Skin of body (tissue), 3 donors: ENCODE measurements at places on chromosomes 5 and 9. TPM values are rescaled to one million over a fixed set of nuclear protein-coding genes. Genes with fewer than 3 reads are reported as not detected.
A peak's percentile ranks its signal among the peaks of the same experiment; 100 is the strongest.

- no peak for DNase-seq
These were observed 204.8 kb downstream of the GAPVD1 start for GRCh38 chr9:125466411-125466810.

DNA sequence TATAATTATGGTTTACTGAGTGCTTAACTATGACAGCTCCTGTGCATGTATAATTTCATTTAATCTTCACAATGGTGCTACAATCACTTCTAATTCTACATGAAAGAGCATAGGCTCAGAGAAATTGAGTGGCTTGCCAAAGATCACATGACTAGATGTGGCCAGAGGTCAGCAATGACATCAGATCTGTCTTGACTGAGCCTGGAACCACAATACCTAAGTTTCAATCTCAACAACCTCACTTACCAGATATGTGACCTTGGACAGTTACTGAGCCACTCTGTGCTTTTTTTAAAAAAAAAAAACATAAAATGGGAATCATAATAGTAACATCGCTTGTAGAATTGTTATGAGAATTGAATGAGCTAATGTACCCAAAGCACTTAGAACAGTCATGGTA lies 130.7 kb downstream of the TRIM32 start:
- DNase-seq: no peak

- DNase-seq: no peak
These were observed 404.9 kb downstream of the CDK5RAP2 start for GRCh38 chr9:120175031-120175430.

DNA sequence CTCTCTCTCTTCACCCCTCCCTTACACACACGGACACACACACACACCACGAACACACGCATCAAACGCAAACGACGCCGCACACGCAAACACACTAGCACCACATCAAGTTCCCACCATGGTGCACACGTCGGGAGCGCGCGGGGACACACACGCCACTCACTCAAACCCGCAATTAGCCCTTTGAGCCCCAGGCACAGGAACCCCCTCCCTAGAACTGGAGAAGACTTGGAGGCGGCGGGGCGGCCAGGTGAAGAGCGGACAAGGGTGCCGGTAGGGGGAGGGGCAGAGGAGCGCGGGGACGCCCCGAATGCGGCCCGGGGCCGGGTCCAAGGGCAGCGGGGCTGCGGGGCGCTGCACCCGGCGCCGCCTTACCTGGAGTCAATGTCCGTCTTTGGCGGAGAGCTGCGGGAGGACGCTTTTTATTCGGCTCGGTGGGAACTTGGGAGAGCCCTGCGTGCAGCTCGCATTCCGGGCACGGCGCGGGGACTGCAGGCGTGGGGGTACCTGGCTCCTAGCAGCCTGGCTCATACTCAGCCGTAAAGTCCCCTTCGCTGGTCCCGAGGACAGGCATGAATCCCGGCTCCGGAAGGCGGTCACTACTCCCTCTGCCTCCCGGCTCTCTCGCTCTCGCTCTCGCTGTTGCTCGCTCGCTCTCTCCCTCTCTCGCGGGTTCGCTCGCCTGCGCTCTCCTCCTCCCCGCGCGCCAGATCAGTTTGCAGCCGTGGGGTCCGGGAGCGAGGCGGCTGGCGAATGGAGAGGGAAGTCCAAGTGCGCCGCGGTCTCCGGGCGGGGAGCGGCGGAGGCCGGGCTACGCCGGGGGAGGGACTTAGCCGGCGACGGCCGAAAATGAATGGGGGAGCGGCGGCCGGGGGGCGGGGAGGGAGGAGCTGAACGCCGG lies at the start of gene BRINP1:
TSS of gene BRINP1 (minus strand) at position 755 of the 901 bp plus-strand sequence. CDS start 56,080 bp downstream, outside the sequence.
- DNase-seq: no peak

- DNase-seq: no peak
These were observed 58.6 kb downstream of the STK10 start for GRCh38 chr5:172129256-172129910.

- DNase-seq: no peak
These were observed 46.0 kb upstream of the FSTL4 start for GRCh38 chr5:133658327-133658726.

- no peak for DNase-seq
These were observed 4.6 kb downstream of the BARHL1 start for GRCh38 chr9:132586830-132587591.

GRCh38 chr9:14283276-14283675 lies 30.7 kb downstream of the NFIB start:
- no peak for DNase-seq

DNA sequence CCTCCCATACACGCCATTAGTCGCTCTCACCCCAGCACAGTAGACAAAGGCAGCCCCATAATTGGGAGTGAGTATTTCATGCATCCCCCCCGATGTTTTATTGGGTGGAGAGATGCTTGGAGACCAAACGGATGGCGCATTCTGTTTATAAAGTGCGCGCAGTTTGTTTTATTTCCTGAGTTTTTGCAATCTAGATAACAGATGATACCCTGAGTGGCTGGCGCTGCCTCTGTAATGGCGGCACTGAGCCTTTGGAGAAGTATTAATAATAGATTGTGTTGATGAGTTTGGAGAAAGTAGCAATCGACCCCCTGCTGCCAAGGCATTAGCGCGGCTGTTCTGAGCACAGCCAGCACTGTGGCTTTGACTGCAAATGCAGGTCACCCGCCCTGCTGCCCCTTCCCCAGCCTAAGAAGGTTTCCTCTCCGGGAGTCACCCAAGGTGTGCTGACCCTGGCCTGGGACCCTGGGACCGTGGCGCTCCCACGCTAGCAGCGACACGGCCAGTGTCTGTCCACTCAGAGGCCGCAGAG lies 74.3 kb downstream of the LMX1B start:
- no peak for DNase-seq

- DNase-seq: peak; percentile 27
These were observed 86.3 kb upstream of the MELK start for GRCh38 chr9:36486329-36486932.

- DNase-seq: no peak
These were observed 2.9 kb downstream of the NR2F1 start for GRCh38 chr5:93585767-93586385.

- DNase-seq: no peak
These were observed 70.3 kb upstream of the SMIM15 start for GRCh38 chr5:61232490-61233050.

The ARID3C gene
- total RNA-seq: not detected

The SPINK7 gene
- 0.59 TPM for total RNA-seq

The IRX1 gene
- total RNA-seq: 14.4 TPM

The DRD1 gene
- 0.10 TPM for total RNA-seq

The SLC36A2 gene
- 0.20 TPM for total RNA-seq

The DIPK1B gene
- 7.0 TPM for total RNA-seq

The CEL gene
- total RNA-seq: 0.79 TPM

The IFNK gene
- not detected for total RNA-seq

The LECT2 gene
- not detected for total RNA-seq

The IFNA21 gene
- not detected for total RNA-seq

The GABRP gene
- total RNA-seq: 31.4 TPM

The MYOT gene
- total RNA-seq: 26.8 TPM

The GRM6 gene
- total RNA-seq: not detected

The POU4F3 gene
- total RNA-seq: 0.10 TPM
